Adrenal gland (tissue), 19 donors: ENCODE measurements at places on chromosomes 5 and 9. TPM values are rescaled to one million over a fixed set of nuclear protein-coding genes. Genes with fewer than 3 reads are reported as not detected.

SLC9A3 gene
- 0.90 TPM for polyA plus RNA-seq

DMAC1 gene
- 12.8 TPM for polyA plus RNA-seq

PCDHB13 gene
- 1.3 TPM for polyA plus RNA-seq

GRCh38 chr5:81717860-81718259 lies 33.0 kb downstream of the SSBP2 start:
- no peak for DNase-seq

GRCh38 chr9:130311003-130311402 lies 45.4 kb downstream of the HMCN2 start:
- DNase-seq = no peak

GRCh38 chr5:110195288-110195687 lies 505.6 kb downstream of the MAN2A1 start:
- no peak for DNase-seq

- DNase-seq = peak; percentile 80
These were observed at the start of gene FAM13B for GRCh38 chr5:138032572-138033385. Gene FAM13B, minus strand, starts transcription at chr5:138033079. Its CDS starts 13,968 bp downstream, at chr5:138019111.
